ENCODE measurements at places on chromosomes 4 and X. TPM values are rescaled to one million over a fixed set of nuclear protein-coding genes. Genes with fewer than 3 reads are reported as not detected.

The CLIC2 gene
- 0.10 TPM for total RNA-seq

The BST1 gene
- total RNA-seq, result 16.4 TPM

The OFD1 gene
- total RNA-seq, result 11.4 TPM

The SLC25A53 gene
- total RNA-seq, result 4.9 TPM

The TMEM150C gene
- total RNA-seq, result 1.4 TPM

The SPACA5 gene
- not detected for total RNA-seq

The ARHGEF9 gene
- 4.1 TPM for total RNA-seq

The HS3ST1 gene
- total RNA-seq, result 0.59 TPM

The ITM2A gene
- 0.31 TPM for total RNA-seq

The ZNF630 gene
- total RNA-seq, result 0.27 TPM

The TMPRSS11B gene
- not detected for total RNA-seq

The SLC49A3 gene
- total RNA-seq, result 0.16 TPM

The TMSB15A gene
- total RNA-seq, result 0.60 TPM

The C4orf46 gene
- 6.6 TPM for total RNA-seq

The SH3D19 gene
- total RNA-seq, result 25.8 TPM

The ODAPH gene
- total RNA-seq, result not detected

The FAM236C gene
- not detected for total RNA-seq

The PRRG1 gene
- total RNA-seq, result 4.0 TPM

The ASB9 gene
- 21.0 TPM for total RNA-seq

The LRAT gene
- total RNA-seq, result not detected

The MAGEA2 gene
- 0.27 TPM for total RNA-seq

The PTTG2 gene
- not detected for total RNA-seq

The GAR1 gene
- 43.3 TPM for total RNA-seq

The CT45A2 gene
- not detected for total RNA-seq

The NKAP gene
- 7.3 TPM for total RNA-seq

The SLC9B1 gene
- not detected for total RNA-seq

The CCDC120 gene
- 3.0 TPM for total RNA-seq

The EOLA1 gene
- total RNA-seq, result 21.0 TPM

The SSX1 gene
- not detected for total RNA-seq

The FRMPD4 gene
- 0.07 TPM for total RNA-seq

The CABS1 gene
- total RNA-seq, result not detected

The CSAG2 gene
- not detected for total RNA-seq

The JCHAIN gene
- total RNA-seq, result not detected

The FSTL5 gene
- total RNA-seq, result not detected

The SOX3 gene
- not detected for total RNA-seq

The DCAF16 gene
- 6.9 TPM for total RNA-seq

The MAGEA11 gene
- not detected for total RNA-seq

The GSX2 gene
- total RNA-seq, result not detected

The STK26 gene
- 10.0 TPM for total RNA-seq

The PDZD4 gene
- 3.7 TPM for total RNA-seq

The CFP gene
- total RNA-seq, result 1.2 TPM

All from A549 treated with Mapracorat at 1 μM for 4 hours (cell line).